ENCODE measurements at places on chromosomes 7 and 10.

- no peak for DNase-seq
Observed at GRCh38 chr10:130747356-130747755, 564.2 kb downstream of the TCERG1L start.

DNA sequence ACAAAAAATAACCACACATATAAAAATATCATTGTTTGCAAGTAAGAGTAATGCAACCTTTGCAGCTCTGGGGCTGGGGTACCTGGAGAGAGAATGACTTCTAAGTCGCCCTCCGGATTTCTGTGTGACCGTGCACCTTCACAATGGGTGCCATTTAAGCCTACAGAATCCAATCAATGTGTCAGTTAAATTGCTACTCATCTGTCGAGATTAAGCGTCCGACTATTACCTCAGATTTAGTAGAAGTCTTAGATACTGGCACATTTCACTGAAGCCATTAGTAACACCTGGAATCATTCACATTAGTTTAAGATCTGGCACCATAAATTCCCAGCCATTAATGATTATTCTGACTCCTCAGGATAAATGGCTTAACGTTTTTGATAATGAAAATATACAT is 507.3 kb upstream of the MGMT start:
- no peak for DNase-seq

DNA sequence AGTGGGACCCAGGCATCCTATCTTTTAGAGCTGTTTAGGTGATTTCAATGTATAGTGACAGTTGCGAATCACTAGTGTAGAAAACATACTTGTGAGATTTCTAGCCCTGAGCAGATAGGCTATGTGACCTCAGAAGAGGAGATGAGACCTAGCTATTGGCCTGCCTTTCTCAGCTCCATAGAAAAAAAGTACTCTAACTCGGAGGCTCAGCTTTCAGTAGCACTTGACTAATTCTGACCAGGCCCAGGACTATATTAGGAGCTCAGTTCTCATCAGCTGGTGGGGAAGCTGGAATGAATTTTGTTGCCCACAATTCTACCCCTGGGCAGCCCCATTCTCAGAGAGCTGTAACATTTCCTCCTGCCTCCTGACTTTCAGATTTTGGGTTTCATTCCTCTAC is 179.9 kb upstream of the NAMPT start:
- no peak for DNase-seq

- DNase-seq: no peak
Observed at GRCh38 chr10:116810120-116810500, 39.2 kb upstream of the ENO4 start.

DNA sequence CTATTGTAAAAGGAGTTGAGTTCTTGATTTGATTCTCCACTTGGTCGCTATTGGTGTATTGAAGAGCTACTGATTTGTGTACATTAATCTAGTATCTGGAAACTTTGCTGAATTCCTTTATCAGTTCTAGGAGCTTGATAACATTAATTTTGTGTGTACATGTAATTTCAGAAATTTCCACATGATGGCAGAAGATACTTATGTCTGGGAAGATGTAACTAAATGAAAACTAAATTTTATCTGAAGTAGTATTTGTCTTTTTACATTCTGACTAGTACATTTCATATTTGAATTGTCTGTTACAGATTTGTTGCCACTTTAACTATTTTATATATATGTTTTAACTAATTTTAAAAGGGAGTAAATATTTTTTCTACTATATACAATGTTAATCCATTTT is 27.6 kb downstream of the SDHAF3 start:
- no peak for DNase-seq

DNA sequence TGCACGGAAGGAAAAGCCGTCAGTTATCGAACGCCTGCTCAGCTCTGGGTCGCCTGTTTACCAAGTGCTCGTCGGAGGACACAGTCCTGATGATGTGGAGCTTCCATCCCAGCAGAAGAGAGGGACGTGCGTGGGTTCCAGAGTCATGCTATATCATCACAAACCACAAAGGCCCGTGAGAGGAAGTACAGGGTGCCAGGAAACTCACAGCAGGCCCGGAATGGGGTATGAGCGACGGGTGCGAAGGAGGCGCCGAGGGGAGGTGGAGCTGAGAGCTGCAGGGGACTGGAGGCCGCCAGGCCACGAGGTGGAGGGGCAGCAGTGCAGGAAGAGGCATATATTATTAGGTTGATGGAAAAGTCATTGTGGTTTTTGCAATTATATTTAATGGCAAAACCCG is 102.5 kb downstream of the ACTR3B start:
- no peak for DNase-seq

DNA sequence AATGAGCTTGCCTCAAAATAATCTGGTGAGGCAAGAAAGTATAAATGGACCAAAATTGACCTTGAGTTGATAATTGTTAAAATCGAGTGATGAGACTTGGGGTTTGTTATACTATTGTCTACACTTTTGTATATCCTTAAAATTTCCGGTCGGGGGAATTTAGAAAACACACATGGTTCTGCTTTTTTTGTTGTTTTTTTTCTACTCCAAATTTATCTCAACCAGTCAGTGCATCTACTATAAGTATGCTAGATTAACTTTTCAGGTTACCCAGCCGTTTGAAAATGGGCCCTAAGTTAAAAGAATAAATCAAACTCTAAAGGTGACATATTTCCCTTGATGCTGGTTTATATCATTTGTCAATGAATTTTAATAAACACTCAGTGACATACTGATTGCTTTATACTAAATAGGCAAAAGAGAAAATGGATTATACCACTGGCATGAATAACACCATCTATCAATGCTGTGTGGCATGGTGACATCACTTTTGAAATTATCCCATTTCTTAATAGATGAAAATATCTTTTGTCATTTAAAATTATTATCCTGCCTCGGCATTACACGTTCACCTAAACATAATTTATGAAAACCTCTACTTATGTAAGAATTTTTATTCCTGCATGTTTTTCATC is 40.3 kb upstream of the ST8SIA6 start:
- DNase-seq: no peak

DNA sequence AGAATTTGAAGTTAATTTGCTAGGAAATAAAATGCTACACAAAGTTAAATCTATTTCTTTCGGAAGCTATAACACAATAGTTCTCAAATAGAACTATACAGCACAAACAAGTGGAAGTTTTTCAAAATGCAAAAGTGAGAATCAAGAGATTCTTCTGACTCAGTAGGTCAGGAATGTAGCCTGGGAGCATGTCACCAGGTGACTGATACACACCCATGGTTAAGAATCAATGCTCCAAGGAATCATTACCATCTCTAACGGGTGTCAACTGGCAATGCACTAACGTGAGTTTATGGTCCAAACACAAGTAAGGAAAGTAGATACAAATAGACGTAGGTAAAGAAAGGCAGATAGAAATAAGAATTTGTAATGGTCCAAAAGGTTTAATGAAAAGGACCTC is 170.5 kb downstream of the SRPK2 start:
- no peak for DNase-seq

GRCh38 chr10:47247148-47248059 is 52.6 kb upstream of the GDF10 start:
- no peak for DNase-seq

DNA sequence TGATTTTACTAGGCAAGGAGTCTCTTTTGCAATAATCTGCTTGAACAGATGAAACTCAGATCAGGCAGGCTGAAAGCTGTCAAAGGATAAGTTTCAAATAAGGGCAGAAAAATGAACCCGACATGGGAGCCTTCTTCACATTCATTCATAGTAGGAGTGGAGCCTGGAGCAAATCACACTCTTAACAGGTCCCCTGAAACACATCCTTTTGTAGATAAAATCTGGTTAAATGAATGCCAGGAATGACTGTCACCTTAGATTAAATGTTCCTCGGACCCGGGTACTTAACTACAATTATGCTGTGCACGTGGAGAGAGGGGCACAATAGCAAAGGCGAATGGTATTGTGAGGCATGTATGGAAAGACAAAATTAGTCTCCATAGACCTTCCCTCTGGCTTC is 344.7 kb upstream of the LRGUK start:
- DNase-seq: no peak

DNA sequence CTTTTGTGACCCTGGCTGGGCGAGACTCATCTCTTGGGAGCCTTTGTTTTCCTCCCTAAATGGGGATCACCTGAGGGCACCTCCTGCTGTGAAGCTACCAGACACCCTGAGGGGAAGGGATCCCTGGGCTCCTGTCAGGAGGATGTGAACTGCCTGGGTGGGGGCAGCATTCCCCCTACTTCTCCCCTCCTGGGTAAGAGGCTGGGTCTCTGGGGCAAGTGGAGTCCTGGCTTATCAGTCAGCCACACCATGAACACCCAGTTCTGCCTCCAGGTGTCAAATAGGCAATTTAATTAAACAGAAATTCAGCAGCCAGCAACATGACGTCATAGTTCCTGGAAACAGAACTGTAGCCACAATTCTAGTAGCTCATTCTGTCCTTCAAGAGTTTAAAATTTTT is 97.7 kb upstream of the RET start:
- DNase-seq: no peak

DNA sequence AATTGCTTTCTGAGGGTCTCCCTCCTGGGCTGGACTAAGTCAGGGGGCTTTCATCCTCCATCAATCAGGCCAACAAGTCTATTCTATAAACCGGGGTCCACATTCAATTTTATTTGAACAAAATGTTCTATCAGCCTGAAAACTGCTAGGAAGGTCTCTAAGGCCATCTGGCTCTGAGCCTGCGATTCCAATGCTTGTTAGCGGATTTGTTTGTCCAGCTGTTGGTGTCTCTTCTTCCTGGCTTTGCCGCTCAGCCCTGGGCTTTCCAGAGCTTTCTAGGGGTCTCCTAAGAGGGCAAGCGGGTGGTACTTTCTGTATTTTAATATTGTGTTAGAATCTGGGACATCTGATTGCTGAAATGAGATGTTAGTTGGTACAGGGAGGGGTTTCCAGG is 136.7 kb downstream of the VIPR2 start:
- no peak for DNase-seq

GRCh38 chr7:120056227-120056626 is 216.7 kb upstream of the KCND2 start:
- no peak for DNase-seq

GRCh38 chr10:132710746-132711612 is 75.0 kb downstream of the NKX6-2 start:
- no peak for DNase-seq

GRCh38 chr7:104176332-104176731 is 31.5 kb downstream of the ORC5 start:
- no peak for DNase-seq

- peak; percentile 50 for DNase-seq
Observed at GRCh38 chr10:5666008-5666840, at the start of gene ASB13. Gene ASB13, minus strand, starts transcription at chr10:5666595. Its CDS starts 44 bp downstream, at chr10:5666551.

GRCh38 chr10:128268015-128268722 is 141.9 kb upstream of the MKI67 start:
- peak; percentile 75 for DNase-seq

- DNase-seq: no peak
Observed at GRCh38 chr7:100641463-100641859, at the start of gene TFR2. Gene TFR2, minus strand, starts transcription at chr7:100641552. Its CDS starts 43 bp downstream, at chr7:100641509.

- DNase-seq: peak; percentile 93
Observed at GRCh38 chr7:129829737-129830631, 122.8 kb downstream of the UBE2H start.

GRCh38 chr10:49212076-49212475 is 23.9 kb upstream of the TMEM273 start:
- no peak for DNase-seq

- DNase-seq: no peak
Observed at GRCh38 chr10:127417686-127418401, 131.3 kb upstream of the NPS start.

- DNase-seq: no peak
Observed at GRCh38 chr7:158487631-158488151, 99.9 kb downstream of the PTPRN2 start.

GRCh38 chr10:111593578-111593977 is 516.7 kb downstream of the ADRA2A start:
- DNase-seq: no peak

GRCh38 chr7:64882341-64883112 is 20.5 kb upstream of the ZNF273 start:
- DNase-seq: no peak

DNA sequence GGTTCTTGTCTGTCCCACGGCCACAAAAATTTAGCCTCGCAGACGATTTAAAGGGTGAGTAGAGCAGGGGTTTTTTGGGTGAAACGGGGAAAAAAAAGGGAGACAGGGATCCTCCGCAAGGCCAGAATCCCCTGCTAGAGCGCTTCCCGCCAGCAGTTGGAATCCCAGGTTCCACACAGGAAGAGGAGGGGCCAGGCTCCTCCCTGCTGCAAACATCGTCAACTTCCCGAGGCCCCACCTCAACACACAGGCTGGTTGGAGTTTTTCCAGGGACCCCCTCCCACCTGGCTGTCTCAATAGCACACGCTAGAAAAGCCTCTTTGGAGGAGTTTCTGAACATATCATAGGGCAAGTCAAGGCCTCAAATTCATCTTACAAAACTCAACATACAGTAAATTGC is 112.7 kb downstream of the MTERF1 start:
- no peak for DNase-seq

DNA sequence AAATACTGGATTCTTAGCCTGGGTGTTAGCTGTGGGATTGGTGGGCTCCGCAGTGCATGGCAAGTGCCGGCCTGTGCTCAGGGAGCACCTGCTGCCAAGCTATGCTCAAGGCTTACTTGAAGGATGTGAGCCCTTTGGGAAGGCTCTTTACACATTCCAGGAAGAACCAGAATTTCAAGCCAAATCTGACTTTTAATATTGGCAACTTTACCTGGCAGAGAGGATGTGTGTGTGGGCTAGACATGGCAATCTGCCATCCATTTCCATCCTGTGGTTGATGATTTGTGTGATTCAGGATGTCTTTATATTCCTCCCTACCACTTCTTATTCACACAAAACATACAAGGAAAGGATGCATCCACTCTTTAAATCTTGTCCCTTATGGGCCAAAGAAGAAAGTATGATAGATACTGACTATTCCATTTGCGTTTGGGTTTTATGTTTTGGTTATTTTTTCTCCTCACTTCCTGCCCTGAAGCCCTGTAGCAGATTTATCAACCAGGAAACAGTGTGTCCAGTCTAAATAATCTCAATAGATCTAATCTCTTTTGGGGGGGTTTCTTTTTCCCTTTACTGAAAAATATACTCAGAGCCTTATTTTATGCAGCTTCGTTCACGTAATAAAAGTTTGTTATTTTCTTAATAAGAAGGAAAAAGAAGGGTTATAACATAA is 247.1 kb downstream of the COBL start:
- DNase-seq: no peak
